Retinal pigment epithelial cell (primary cell): ENCODE measurements at places on chromosomes 2 and 18.

DNA sequence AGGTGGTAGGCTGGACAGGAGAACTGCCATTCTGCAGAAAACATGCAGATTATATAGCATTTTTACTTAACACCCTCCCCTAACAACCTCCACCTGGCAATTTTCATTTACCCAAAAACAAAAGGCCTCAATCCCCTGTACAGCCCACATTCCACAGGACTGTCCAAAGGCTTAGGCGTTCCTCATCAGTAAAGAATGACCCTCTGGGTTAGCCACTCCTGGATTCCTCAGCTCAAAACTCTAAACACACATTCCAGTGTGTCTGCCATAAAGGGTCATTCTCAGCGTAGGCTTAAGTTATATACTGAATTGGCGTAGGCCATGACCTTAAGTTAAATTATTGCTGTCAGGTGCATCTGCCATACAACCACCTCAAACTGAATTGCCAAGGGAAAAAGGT lies 261.8 kb upstream of the CHAC2 start:
- DNase-seq: peak; percentile 87

DNA sequence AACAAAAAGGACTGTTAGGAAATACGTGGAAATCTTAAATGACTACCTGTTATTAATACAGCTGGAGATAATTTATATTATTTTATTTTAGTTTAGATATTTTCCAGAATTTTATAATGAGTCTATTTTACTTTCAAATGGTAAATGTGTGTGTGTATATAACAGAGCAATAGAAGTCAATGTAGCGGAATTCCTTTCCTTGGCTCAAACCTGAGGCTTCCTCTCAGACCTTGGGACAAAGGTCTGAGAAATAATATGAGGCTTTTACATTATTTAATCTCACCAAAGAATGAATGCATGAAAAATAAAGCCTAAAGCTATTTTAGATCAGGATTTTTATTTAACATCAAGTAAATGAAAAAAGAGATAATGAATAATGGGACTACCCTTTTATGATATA lies 65.7 kb downstream of the SLC8A1 start:
- DNase-seq: no peak

GRCh38 chr2:137050949-137051348 lies 285.6 kb downstream of the THSD7B start:
- peak; percentile 2 for DNase-seq

DNA sequence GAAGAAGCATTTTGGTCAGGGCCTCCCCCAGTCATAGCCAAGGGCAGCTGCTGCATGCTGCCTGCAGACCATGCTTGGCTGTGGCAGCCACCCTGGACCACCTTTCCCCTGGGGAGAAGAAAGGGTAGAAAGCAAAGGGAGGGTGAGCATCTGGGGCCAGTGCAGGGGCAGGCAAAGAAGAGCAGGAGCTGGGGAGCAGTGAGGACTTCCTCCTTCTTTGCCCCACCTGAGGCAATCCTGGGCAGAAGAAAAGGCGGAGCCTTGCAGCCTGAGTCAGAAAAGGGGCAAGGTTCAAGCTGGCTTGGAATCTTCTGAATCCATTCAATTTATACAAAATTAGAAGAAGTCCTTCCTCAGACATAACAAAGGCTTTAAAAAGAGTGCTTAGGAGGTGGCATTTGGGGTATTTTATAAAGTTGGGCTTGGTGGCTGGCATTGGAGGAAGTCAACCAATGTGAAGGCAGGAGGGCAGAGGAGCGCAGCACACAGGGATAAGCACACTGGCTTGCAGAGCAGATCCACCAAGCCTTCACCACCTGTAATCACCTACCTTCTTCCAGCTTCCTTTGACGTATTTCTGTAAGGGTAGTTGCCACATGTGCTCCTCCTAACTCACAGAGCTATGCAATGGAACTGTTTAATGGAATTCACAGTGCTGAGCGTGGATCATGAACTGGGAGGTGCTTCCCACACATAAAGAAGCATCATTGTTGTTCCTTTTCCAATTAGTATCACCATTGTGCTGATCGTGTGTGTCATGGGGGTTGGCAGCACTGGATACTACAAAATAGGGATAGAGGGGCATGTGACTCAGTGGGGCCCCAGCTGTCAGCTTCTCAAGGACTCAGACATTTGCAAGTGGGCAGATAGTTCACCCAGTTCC lies 154.4 kb upstream of the EPAS1 start:
- no peak for DNase-seq

- no peak for DNase-seq
Observed at GRCh38 chr18:69943021-69943420, 4.7 kb downstream of the CD226 start.

DNA sequence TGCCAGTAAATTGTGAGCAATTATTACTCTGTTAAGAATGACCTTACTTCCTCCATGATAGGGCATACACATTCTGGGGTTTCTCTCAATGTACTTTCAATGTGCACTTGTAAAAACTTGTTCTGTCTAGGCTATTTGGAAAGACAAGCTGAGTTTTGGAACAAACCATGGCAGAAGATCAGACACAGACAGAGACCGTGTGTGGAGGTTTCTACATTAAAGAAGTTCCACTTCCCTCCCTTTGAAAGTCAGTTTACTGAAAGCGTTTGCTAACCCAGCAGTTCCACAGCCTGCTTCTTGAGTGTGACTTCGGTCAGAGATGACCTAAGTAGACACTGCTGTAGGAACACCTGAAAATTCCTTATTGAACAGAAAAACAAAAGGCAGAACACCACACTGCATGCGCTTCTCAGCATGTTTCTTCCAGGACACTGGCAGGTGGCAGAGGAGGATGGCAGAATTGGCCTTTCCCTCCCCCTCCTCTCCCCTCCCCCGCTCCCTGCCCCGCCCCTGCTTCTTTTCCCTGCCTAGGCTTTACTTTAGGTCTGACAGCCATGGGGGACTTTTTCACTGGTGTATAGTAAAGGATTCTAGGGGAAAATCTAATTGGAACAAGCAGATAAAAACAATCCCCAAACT lies 109.8 kb downstream of the NOL10 start:
- DNase-seq: no peak

- no peak for DNase-seq
Observed at GRCh38 chr2:25421289-25421688, 79.6 kb upstream of the DNMT3A start.

- DNase-seq: no peak
Observed at GRCh38 chr2:199590321-199591203, 132.8 kb upstream of the SATB2 start.

DNA sequence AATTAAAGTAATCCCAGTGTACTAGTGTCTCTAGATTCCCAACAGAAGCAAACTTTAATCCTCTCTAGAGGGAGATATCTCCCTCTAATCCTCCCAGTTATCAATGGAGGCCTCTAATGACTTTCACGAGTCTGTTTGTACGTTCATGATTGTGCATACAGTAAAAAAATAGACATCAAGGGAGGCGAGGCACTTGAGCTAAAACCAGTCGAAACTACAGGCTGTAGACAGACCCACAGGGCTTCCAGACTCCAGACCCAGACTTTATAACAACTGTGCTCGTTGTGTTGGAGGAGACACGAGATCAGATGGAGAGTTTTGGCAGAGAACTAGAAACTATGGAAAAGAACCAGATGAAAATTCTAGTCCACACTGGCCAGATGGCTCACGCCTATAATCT lies 7.0 kb downstream of the DGKD start:
- peak; percentile 38 for DNase-seq

- DNase-seq: no peak
Observed at GRCh38 chr2:216319771-216320170, 52.5 kb downstream of the MARCHF4 start.

- no peak for DNase-seq
Observed at GRCh38 chr2:68214381-68214780, 38.0 kb downstream of the PPP3R1 start.

DNA sequence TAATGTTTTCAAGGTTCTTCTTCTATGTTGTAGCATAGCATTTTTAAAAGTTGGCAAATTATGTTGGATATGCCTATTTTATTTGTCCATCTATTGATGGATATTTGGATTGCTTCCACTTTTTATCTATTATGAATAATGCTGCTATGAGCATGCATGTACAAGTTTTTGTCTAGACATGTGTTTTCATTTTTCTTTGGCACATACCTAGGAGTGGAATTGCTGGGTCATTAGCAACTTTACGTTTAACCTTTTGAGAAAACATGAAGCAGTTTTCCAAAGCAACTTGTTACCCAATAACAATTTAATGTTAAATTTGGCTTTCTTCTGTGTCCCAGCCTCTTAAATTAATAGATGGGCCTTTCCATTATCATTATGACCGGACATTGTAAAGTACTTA lies 30.3 kb downstream of the DNAH6 start:
- no peak for DNase-seq

DNA sequence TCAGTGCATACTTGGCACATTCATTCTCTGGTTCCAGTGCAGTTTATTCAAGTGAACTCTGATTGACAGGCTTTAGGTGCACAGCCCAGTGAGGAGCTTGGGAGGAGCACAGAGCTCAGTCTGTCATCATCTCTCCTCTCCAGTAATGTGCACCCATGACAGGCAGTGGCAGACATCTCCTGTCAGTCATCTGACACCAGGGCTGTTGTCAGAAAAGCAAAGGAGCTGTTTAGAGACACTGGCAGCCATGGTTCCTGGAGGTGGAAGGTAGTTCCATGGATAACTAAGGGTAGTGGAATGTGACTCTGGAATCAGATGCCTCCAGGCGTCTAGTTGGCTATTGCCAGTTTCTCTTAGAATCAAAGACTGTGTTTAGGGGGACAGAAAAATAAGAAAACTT lies 308.8 kb downstream of the DCDC2C start:
- DNase-seq: no peak
